Mesothelial cell of epicardium (in vitro differentiated cells): ENCODE measurements at places on chromosomes 5 and 9.
A peak's percentile ranks its signal among the peaks of the same experiment; 100 is the strongest.

GRCh38 chr9:22343218-22343611, 103.4 kb upstream of the DMRTA1 start:
- DNase-seq = no peak

GRCh38 chr5:179413711-179414458, 68.6 kb upstream of the ADAMTS2 start:
- DNase-seq = no peak

GRCh38 chr5:44246986-44247385, 142.2 kb downstream of the FGF10 start:
- DNase-seq = no peak

- DNase-seq = no peak
Observed at GRCh38 chr5:20611620-20612019, 623.6 kb upstream of the CDH18 start.

- no peak for DNase-seq
Observed at GRCh38 chr5:174665347-174665746, 59.0 kb upstream of the MSX2 start.

- no peak for DNase-seq
Observed at GRCh38 chr5:103102234-103102633, 17.7 kb downstream of the GIN1 start.

DNA sequence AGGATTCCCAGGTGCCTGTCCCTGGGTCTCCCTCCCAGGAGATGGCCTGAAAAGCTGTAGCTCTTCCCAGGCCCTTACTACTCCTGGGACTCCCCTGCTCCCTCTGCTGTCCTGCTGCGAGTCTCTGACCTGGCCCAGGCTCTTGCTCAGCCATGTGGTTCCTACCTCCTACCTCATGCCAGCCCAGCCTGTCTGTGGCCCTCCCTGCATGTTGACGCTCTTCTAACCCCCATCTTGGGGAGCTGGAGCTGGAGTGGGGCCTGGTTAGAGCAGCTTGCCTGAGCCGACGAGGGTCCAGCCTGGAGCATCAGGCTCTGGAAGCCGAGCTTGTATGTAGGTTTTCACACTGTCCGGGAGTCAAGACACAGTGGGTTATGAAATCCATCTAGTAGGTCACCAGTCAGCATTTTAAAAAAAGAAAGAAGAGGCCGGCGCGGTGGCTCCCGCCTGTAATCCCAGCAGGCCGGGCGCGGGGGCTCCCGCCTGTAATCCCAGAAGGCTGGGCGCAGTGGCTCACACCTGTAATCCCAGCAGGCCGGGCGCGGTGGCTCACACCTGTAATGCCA, 244.4 kb downstream of the FANCC start:
- no peak for DNase-seq

DNA sequence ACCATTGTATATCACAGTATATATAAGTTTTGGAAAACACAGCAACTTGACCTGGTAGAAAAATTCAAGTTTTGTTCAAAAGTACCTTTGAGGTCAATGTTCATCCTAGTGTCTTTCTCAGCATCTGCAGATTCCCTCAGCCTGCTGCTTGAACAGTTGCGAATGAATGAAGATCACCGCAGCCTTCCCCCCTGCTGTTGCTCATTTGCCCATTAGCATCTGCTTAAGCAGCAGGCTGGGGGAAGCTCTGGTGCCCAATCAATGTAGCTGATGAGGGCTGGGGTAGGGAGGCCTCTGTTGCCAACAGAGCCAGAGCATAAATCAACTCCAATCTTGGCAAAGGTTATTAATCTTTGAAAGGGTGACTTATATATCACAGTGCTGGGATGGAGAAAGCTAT, 586.5 kb upstream of the PTPRD start:
- DNase-seq = no peak

DNA sequence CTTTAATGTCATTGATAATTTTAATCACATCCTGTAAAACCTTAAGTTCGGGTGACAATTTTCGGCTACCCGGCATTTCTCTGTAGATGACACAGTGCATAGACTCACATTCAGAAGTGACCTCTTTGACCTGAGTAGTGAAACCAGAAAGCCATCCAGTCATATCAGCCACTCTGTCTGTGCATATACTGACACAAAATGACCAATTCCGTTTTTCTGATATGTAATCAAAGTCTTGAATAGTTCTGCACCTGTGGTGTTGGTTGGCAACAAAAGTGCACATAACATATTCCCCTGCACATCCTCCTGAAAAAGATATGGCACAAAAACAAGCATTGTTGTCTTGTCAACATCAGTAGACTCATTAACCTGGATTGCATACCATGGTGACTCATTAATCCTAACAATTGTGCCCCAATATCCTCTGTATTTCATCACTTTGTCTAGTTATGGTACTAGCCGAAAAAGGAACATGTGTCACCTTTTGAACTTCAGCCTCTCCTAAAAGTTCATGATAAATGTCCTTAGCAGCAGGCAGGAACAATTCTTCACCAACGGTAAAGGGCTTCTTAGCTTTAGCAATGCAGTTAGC, 4.6 kb upstream of the HNRNPA0 start:
- no peak for DNase-seq

GRCh38 chr9:115944166-115944948, 209.2 kb upstream of the PAPPA start:
- DNase-seq = peak; percentile 49

- DNase-seq = no peak
Observed at GRCh38 chr9:18849270-18849669, 183.7 kb downstream of the SAXO1 start.

GRCh38 chr9:93471124-93471523, 17.7 kb upstream of the FAM120AOS start:
- DNase-seq = no peak

DNA sequence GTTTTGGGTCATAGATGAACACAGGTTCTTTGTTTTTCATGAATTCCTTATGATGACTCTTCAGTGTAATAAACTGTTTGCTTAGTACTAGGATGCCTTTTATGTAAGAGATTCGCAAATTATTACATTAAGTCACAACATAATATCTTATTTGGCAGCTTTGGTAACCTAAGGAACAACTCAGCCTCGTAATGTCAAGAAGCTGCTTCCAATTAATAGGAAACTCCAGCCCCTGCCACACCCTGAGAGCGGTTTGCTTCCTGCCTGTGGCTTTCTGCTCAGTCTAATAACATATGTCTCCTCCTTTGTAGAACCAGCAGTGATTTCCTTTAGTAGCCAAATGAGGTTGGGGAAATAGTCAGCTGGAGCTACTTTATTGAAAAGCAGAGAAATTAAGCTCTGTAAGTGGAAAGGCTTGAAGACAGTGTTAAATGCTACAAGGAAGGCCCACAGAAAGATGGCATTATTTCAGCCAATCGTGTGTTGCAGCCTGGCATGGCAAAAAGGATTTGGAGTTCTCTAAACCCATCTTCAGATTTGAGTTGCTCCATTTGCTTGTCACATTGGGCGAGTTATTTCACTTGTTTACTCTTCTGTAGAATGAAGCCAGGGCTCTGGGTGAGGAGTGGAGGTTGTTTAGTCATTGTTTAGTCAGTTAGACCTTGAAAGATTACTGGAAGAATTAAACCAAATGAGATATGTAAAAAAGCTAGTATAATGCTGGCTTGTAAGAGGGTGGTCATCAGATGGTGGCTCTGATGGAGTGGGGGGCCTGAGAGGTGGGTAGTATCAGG, 54.1 kb downstream of the MTAP start:
- no peak for DNase-seq

DNA sequence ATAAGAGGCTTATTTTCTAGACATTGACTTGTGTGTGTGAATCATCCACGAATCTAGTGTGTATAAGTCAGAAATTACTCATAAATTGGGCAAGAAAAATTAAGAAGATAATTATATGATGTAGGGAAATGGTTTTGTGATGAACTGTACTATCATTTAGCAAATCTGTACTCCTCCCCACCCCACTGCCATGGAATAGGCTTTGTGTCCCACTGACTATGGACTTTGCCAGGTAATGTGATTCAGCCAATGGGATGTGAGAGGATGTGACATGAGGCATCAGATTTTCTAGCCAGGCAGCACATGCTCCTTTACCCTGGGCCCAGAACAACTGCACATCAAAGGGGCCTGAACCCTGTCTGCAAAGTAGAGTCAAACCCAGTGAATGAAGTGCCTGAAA, 406.6 kb downstream of the CTNND2 start:
- no peak for DNase-seq

DNA sequence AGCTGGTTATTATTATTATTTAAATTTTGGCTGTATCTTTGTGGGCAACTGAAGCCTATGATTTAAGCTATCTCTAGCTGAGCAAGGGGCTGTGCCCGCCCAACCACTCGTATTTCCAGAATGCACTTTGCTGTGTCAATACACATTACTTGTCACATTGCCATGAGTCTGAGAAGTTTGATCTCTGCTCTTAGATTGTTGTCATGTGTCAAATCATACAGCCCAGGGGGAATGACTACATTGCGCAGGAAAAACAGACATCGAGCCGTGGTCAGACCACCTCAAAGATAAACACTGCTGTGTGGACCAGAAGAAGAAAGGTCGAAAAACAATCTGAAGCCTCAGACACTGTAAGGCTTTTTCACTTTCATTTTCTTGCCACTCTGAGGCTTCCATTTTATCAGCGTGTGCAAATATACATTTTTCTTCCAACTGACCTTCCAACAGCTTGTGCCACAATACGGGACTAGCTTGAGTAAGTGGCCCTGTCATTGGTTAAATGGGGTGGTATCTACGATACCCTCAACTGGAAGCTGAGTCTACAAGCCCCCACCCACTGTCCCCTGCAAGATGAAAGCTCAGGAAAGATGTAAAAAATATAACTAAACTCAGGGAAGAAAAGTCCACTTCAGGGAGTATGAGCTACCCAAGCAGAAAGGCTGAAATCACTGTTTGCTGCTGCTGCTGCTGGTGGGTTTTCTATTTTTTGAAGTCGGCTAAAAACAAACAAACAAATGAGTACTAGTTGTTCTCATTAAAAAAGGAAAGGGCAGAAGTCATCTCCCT, 603.0 kb downstream of the BNC2 start:
- DNase-seq = no peak

- no peak for DNase-seq
Observed at GRCh38 chr5:9497347-9497746, 48.5 kb downstream of the SEMA5A start.

GRCh38 chr5:119743927-119744326, 114.6 kb downstream of the FAM170A start:
- DNase-seq = no peak

- no peak for DNase-seq
Observed at GRCh38 chr5:71922584-71923106, 184.6 kb upstream of the MAP1B start.

GRCh38 chr9:71147368-71147767, 25.9 kb upstream of the TRPM3 start:
- DNase-seq = no peak

DNA sequence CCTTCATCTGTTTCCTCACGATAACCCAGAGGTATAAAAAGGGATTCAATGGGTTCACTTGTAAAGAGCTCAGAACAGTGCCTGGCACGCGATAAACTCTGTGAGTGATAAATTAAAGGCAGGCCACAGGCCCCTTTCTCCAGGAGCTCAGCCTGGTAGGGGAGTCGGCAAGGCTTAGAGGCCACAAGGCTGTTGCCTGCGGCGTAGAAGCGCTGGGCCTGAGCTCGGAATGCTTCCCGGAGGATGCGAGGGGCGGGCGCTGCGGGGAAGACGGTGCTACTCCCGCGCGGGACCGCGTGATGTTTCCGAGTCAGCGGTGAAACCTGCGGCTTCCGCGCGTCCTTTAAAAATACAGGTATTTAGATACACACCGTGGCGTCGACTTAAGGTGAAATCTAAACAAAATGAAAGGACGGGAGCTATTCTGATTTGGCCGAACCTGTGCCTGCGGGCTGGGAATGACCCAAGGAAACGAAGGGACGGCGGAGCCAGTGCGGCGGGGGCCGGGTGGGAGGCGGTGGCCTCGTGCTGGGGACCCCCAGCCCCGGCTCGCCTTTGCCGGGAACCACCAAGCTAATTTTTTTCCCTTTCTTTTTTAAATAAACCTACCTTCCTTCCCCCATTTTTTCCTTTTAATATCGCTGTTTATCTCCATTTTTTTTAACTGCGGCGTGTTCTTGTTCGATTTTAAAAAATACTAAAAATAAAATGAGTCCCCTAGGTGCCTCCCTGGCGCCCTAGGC, 6.2 kb downstream of the NKX2-5 start:
- no peak for DNase-seq

DNA sequence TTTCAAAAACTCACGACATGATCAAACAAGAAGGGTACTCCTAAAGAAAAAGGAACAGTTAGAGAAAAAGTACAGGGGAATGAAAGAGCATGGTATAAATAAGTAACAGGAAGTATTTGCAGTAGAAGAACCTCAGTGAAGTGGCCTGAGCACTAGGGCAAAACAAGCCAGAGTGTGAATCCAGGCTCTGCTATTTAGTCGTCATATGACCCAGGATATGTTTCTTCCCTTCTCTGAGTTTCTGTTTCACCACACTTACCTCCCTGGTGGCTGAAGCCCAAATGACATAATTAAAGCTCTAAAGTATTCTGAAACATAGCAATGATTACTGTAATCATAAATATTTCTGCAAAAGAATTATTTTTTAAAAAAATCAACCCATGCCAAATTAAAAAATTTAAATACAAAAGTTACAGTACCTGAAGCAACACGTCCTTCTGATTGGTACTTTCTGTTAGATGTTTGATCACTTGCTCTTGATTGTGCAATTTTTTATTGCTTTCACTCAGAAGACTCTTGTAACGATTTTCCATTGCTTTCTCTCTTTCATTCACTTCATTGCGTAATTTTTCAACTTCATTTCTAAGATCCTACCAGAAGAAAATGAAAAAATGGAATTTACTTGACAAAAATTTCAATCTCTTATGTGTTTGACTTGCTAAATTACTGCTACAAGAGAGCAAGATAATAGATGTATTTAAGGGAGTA, 88.9 kb downstream of the CDK5RAP2 start:
- DNase-seq = no peak

DNA sequence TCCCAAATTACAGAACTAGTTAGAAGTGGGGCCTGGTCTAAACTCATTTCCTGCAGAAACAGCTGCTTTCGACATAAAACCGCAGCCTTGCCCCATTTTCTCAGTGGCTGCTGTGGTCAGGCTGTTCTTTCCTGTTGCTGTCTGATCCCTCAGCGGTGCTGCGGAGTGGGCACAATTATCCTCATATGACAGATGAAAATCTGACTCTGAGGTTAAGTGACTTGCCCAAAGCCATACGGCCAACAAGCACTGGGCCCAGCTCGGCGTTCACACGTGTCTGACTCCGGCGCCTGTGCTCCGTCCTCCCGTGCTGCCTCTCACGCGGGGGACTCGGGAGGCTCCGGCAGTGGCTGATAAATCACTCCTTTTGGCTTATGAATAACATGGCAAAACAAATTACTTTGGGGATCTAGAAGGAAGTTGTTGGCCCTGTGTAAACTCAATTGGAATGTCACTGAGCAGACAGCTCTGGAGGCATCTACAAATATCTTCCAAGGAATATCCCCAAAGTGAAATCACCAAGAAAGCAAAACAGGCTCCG, 142.6 kb upstream of the LMX1B start:
- DNase-seq = no peak
